ENCODE measurements at places on chromosomes 12 and 14.

DNA sequence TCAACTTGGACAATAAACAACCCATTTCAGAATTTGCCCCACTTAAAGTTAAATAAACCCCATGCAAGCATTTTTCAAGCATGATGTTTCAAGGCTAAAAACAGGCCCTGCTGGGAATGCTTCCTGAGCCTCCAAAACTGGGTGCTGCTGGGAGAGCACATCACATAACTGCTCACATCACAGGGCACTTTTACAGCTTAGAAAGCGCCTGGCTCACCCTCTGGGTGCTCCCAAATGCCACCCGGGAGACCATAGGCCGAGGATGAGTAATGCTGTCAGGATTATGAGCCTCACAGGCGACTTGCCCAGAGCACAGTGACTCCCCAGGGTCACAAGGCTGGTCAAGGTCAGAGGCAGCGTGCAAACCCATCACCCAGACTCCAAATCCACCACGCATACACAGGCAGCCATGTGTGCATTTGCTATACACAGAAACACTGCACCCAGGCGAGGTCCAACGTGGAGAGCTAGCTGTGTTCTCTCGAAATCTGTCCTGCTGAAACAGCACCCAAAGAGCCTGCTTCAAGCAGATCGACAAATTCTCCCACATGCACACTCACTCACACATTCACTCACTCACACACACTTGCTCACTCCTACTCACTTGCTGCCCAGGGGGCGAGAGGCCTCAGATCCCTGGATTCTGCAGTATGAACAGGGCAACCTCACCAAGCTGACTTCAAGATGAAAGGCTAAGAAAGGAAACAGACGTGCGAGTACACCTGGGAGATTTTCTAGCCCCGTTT lies 58.7 kb downstream of the ITPK1 start:
- DNase-seq = no peak

DNA sequence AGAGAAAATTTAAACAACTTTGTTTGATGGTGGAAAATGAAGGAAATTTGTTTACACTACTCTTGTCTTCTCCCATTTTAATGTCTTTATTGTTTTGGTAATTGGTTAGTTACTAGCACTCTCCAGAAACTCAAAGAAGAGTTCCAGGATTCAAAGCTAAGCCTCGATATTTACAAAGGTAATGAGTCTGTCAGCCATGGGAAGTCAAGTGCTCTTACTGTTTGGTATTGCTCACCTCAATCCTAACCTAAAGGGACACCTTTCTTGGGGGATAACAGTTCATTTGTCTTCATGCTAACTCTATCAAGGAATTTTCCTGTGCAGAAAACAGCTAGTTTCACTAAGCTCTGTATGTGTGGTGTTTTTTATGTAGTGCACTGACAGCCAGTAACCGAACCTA lies 222.9 kb upstream of the LMO3 start:
- DNase-seq = no peak

GRCh38 chr14:35959835-35960234 lies 133.7 kb downstream of the BRMS1L start:
- DNase-seq = no peak

- no peak for DNase-seq
Measured at GRCh38 chr12:5777451-5777850, 167.6 kb downstream of the ANO2 start.

GRCh38 chr12:8504351-8504750 lies 9.0 kb upstream of the CLEC4D start:
- DNase-seq = no peak

DNA sequence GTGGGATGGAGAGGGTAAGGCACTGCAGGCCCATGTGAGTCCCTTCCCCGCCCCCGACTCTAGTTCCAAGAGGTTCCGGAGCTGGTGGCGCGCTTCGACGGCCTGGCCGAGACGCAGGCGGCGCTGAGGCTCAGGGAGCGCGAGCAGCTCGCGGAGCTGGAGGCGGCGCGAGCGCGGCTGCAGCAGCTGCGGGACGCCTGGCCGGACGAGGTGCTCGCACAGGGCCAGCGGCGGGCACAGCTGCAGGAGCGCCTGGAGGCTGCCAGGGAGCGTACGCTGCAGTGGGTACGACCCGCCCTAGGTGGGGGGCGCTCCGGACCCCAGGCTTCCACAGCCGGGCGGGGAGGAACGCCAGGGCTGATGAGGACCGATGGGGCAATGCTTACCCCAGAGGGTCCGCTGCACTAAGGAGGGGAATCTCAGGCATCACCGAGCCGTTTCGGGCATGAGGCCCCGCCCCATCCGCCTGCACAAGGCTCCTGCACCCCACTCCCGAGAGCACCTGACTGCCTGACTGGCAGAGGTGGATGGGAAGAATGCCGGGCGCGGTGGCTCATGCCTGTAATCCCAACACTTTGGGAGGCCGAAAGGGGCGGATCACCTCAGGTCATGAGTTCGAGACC lies 4.9 kb downstream of the CFAP73 start:
- DNase-seq = no peak

DNA sequence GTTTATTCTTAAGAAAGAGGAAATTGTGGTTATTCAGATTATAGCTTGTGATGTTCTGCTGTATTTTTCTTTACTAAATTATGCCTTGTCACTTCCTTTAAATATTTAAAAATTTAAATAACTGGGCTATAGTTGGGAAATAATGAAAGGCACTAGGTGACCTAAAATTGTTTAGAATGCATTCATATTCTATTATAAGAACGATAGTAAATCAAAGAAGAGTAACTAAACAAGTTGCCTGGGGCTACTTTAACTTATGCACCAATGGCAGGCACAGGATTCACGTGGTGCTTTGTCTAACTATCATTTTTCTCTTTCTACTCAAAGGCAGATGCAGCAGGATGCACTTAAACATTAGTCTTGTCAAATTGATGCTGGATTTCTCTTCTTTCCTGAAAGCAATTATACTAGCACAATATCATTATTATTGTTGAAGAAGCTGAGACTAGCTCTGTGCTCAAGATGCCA lies 190.7 kb upstream of the PPFIA2 start:
- no peak for DNase-seq

DNA sequence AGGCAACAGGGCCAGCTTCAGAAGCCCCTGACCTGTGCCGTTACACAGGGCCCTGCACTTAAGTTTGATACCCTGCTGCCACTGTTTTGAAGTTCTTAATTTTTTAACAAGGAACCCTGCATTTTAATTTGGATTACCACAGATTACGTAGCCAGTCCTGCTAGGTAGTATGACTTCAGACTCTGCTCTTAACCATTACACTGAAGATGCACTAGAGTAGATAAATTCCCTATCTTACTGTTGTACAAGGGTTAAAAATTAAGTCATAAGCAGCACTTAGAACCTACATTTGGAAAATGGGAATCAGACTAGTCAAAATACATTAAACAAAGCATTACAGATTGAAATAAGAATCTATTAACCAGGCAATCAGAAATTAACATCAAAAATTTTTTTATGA lies 2.3 kb downstream of the GNPNAT1 start:
- DNase-seq = no peak

- no peak for DNase-seq
Measured at GRCh38 chr12:78697817-78698415, 166.7 kb upstream of the SYT1 start.

DNA sequence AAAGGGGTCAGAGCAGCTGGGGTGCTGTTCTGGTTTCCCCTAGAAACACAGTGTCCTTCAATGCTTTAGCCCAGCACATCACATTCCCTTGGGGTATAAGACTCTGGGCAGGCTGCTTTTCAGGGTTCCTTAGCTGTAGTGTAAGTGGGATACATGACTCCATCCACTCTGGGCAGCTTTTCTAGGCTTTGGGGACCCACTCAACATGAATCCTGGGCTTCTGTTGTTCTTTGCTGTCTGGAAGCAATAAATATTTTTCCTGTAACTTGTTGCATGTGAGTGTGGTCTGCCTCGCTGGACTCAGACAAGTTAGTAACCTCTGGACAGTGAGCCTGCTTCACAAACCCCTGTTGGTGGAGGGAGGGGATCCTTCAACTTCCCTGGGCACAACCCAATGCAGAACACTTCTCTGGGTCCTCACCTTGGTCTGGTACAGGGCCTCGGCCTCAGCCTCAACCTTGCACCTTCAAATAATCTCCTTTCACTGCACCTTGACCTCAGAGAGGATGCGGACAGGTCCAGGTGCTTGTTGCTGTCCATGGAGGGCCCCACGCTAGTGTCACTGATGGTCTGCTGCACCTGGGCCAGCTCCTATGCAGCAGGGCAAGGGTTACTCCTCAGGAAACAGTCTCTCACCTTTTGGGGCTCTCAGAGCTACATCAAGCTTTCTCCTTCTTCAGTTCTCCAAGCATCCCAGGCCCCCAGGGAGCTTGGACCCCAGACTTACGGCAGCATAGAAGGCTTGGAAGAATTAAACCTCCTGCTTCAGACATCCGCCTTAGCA lies 13.5 kb upstream of the KRT73 start:
- DNase-seq = no peak

- peak; percentile 21 for DNase-seq
Measured at GRCh38 chr14:71555654-71556559, 376.3 kb upstream of the RGS6 start.

- DNase-seq = no peak
Measured at GRCh38 chr12:3751151-3752095, 1.5 kb downstream of the CRACR2A start.

DNA sequence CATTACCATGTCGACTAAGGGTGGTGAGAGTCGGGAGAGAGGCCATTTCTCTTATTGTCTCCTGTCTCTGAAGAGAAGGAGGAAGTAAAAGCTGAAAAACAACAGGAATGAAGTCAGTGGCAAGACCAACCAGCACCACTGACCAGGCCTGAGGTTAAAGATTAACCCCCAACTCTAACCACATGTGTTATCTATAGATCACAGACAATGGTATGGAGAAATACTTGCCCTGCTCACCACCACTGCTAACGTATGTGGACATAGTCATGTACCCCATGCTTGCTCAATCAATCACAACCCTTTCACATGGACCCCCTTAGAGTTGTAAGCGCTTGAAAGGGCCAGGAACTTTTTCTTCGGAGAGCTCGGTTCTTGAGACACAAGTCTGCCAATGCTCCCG lies 690.9 kb upstream of the LMO3 start:
- no peak for DNase-seq

- no peak for DNase-seq
Measured at GRCh38 chr14:59349258-59349701, 115.9 kb downstream of the GPR135 start.

DNA sequence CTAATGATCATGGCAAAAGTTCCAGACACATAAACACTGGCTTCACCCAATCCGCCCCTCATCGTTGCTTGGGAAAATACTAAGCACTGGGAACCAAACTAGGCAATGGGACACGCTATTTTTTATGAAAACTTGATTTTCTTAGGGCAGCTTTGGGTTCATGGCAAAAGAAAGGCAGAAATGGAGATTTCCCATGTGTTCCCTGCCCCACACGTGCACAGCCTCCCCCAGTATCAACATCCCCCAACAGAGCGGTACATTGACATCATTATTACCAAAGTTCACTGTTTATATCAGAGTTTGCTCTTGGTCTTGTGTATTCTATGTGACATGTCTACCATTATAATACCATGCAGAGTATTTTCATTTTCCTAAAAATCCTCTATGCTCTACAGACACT lies 71.0 kb downstream of the DBX2 start:
- no peak for DNase-seq

- no peak for DNase-seq
Measured at GRCh38 chr12:124566161-124566996, 1.0 kb downstream of the NCOR2 start.

GRCh38 chr14:60363687-60364086 lies 114.7 kb downstream of the PPM1A start:
- DNase-seq = no peak

DNA sequence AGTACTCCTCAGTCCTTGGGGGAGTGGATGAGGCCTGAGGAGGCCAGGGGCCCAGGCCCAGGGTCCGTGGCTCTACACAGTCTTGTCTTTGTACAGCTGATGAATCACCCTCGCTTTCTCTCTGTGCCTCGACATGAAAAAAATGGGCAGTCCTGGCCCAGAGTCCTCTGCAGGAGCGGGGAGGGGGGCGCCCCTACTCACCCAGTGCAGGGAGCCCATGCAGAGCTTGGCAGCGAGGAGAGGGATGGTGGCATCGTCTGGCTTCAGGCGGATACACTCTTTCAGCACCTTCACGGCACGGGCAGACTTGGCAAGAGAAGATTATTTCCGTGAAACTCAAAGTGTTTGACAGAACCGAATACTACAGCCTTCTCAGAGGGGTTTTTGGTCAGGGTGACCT lies 159.3 kb downstream of the TTC7B start:
- no peak for DNase-seq

GRCh38 chr14:53152184-53152886 lies 788 bp downstream of the DDHD1 start:
- peak; percentile 14 for DNase-seq

DNA sequence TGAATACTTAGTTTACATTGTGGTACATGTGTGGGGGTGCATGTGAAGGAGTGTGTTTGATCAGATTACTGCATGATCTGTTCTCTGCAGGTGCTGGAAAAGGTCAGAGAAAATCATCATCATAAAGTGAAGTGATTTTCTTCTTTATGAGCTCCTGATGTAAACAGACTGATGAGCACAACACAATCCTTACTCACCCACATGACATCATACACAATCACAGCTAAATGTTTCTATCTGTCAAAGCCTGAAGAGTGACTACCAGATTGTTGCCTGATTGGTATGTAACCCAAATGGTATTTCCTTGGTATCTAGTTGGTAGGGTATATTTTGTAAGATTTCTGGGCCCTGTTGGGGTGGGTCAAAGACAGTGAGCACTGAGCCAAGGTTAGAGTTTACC lies 270.8 kb downstream of the FOXG1 start:
- peak; percentile 15 for DNase-seq

- no peak for DNase-seq
Measured at GRCh38 chr12:110591451-110592051, 8.4 kb upstream of the PPTC7 start.

GRCh38 chr14:103070971-103071542 lies 13.0 kb upstream of the LBHD2 start:
- DNase-seq = no peak

GRCh38 chr14:71745072-71745471 lies 187.2 kb upstream of the RGS6 start:
- DNase-seq = no peak

Measured in GM04504 (cell line).